Cardiac ventricle fibroblast (primary cell): ENCODE measurements at places on chromosomes 13 and 19. TPM values are rescaled to one million over a fixed set of nuclear protein-coding genes. Genes with fewer than 3 reads are reported as not detected.

Gene PRSS57
- not detected in 2 replicates for total RNA-seq

Gene ZNF576
- total RNA-seq, result 7.0 and 12.8 TPM in 2 replicates

Gene EEF2
- total RNA-seq, result 3,060 and 3,544 TPM in 2 replicates

Gene ZIC2
- total RNA-seq, result not detected in 2 replicates

Gene NDFIP2
- total RNA-seq, result 10.0 and 11.5 TPM in 2 replicates

Gene ZNF91
- total RNA-seq, result 24.4 and 28.1 TPM in 2 replicates

Gene CYP2F1
- total RNA-seq, result not detected in 2 replicates

Gene LAIR1
- not detected in 2 replicates for total RNA-seq

Gene MTUS2
- not detected in 2 replicates for total RNA-seq

Gene KLK15
- total RNA-seq, result not detected in 2 replicates

Gene CGB3
- not detected in 2 replicates for total RNA-seq

Gene FCGBP
- total RNA-seq, result 4.6 and 4.9 TPM in 2 replicates

Gene CGB2
- not detected in 2 replicates for total RNA-seq

Gene FFAR2
- total RNA-seq, result not detected in 2 replicates

Gene RPL21
- 707 and 775 TPM in 2 replicates for total RNA-seq

Gene PSG2
- total RNA-seq, result not detected in 2 replicates

Gene DACH1
- 0.12 and 0.39 TPM in 2 replicates for total RNA-seq

Gene PCDH9
- total RNA-seq, result 15.8 and 16.7 TPM in 2 replicates

Gene NKG7
- not detected in 2 replicates for total RNA-seq

Gene SIPA1L3
- 6.6 and 16.6 TPM in 2 replicates for total RNA-seq

Gene PRRG2
- total RNA-seq, result 0.29 and 3.6 TPM in 2 replicates

Gene SRRM5
- total RNA-seq, result 0.06 TPM in 1 of 2 replicates, not detected in the other

Gene PRR36
- 0.44 TPM in 1 of 2 replicates, not detected in the other for total RNA-seq

Gene NLRP4
- total RNA-seq, result not detected in 2 replicates

Gene ZNF208
- 0.50 and 2.1 TPM in 2 replicates for total RNA-seq

Gene FCER2
- total RNA-seq, result not detected in 2 replicates

Gene GRIN3B
- 0.88 and 1.2 TPM in 2 replicates for total RNA-seq

Gene KLK10
- 1.8 TPM in 1 of 2 replicates, not detected in the other for total RNA-seq

Gene CPB2
- not detected in 2 replicates for total RNA-seq

Gene PRODH2
- total RNA-seq, result not detected in 2 replicates

Gene PRTN3
- not detected in 2 replicates for total RNA-seq

Gene TUBGCP3
- total RNA-seq, result 13.4 and 16.0 TPM in 2 replicates

Gene LONP1
- 41.5 and 78.2 TPM in 2 replicates for total RNA-seq

Gene PSG6
- not detected in 2 replicates for total RNA-seq

Gene C13orf42
- total RNA-seq, result not detected in 2 replicates

Gene OR4F17
- not detected in 2 replicates for total RNA-seq

Gene RNF17
- not detected in 2 replicates for total RNA-seq

Gene SCEL
- not detected in 2 replicates for total RNA-seq

Gene PABPC3
- 0.15 TPM in 1 of 2 replicates, not detected in the other for total RNA-seq

Gene OR7C1
- not detected in 2 replicates for total RNA-seq

Gene ZNF99
- not detected in 2 replicates for total RNA-seq

Gene USP12
- total RNA-seq, result 5.9 and 12.8 TPM in 2 replicates

Gene ATXN8OS
- not detected in 2 replicates for total RNA-seq

Gene C19orf47
- 14.2 and 17.3 TPM in 2 replicates for total RNA-seq

Gene TNNI3
- total RNA-seq, result not detected in 2 replicates

Gene ZNF799
- 1.7 and 2.1 TPM in 2 replicates for total RNA-seq

Gene ATP4A
- not detected in 2 replicates for total RNA-seq

Gene ZNF726
- 1.8 TPM in 1 of 2 replicates, not detected in the other for total RNA-seq

Gene HSPH1
- total RNA-seq, result 30.1 and 37.4 TPM in 2 replicates

Gene KIR3DL2
- total RNA-seq, result not detected in 2 replicates

Gene OR1M1
- not detected in 2 replicates for total RNA-seq

Gene BRME1
- 0.19 and 0.20 TPM in 2 replicates for total RNA-seq

Gene SAFB2
- 16.4 and 19.1 TPM in 2 replicates for total RNA-seq

Gene NANOS2
- total RNA-seq, result not detected in 2 replicates

Gene SELENOV
- not detected in 2 replicates for total RNA-seq
